ENCODE measurements at places on chromosomes 11 and 22. TPM values are rescaled to one million over a fixed set of nuclear protein-coding genes. Genes with fewer than 3 reads are reported as not detected.

- no peak for DNase-seq
These were observed 137.1 kb downstream of the ARHGAP42 start for GRCh38 chr11:100824041-100824809.

DNA sequence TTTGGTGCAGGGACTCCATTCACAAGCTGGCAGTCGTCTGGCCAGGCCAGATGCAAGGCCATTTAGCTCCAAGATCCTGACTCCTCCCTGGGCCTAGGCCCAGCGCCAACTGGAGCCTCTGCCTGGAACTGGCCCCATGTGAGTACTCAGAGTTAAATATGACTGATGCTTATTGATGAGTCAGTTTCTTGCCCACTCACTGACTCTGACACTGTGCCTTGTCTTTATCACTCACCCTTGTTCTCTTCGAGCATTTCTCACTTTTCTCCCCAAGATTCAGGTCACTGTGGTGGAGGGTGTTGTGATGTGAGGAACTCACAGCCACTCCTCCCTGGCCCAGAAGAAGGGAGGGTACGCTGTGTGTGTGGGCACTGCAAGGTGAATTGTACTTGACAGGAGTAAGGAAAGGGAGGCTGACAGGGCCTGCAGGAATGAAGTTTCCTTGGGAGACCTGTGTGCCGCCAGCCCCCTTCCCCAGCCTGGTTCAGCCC lies 23.2 kb upstream of the ST3GAL4 start:
- DNase-seq: no peak

- DNase-seq: no peak
These were observed 8.9 kb downstream of the YPEL1 start for GRCh38 chr22:21726650-21727049.

The RIN1 gene
- polyA plus RNA-seq: 3.7 TPM

The CARD10 gene
- polyA plus RNA-seq: 23.4 TPM

GRCh38 chr22:26474682-26475081 lies 8.9 kb downstream of the HPS4 start:
- DNase-seq: no peak

The OR2AG2 gene
- 0.13 TPM for polyA plus RNA-seq

GRCh38 chr11:57735619-57736298 lies 5.5 kb upstream of the SELENOH start:
- no peak for DNase-seq

Measured in left renal cortex interstitium (tissue), 4 donors.